ENCODE measurements at places on chromosomes 7 and 10.

GRCh38 chr10:3749600-3749999 lies 35.4 kb downstream of the KLF6 start:
- no peak for DNase-seq

DNA sequence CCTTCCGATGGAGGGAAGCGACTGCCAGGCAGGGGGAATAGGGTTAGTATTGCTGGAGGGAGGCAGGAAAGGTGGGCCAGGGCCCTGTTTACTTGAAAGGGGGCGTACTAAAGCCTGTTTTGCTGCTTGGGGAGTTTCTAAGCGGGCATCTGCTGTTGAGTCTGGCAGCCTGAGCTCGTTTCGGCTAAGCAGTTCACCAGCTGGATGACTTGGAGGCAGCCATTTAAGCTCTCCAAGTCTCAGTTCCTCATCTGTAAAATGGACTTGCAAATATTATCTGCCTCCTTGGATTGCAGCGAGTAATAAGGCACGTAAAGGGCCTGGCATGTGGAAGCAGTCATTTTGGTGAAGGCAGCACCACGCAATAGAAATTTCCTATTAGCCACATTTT lies 44.0 kb downstream of the LDB3 start:
- DNase-seq: no peak

DNA sequence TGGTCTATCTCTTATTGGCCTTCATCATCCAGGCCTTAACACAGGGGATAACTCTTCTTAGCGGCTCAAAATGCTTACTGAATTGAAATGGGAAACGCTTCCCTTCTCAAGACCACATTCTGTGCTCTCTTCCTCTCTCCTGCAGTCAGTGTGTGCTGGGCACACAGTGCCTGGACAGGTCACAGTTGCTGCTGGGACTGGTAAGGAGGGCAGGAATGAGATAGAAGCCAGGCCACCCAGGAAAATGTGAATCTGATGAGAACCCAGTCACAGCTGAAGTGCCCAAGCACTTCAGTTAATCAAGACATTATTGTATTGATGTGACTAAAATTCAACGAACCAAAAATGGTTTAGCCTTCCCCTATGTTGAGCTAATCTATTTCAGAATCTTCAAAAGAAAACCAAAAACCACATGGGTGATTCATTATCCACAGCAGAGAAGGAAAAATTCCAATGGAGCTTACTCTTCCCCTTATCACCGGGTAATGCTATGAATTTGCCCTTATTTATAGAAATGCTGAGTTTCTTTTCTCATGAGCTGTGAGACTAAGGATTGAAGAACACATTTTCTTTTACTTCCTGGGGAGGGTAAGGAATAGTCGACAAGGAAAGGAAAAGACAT lies 41.2 kb upstream of the PLPP4 start:
- DNase-seq: no peak

DNA sequence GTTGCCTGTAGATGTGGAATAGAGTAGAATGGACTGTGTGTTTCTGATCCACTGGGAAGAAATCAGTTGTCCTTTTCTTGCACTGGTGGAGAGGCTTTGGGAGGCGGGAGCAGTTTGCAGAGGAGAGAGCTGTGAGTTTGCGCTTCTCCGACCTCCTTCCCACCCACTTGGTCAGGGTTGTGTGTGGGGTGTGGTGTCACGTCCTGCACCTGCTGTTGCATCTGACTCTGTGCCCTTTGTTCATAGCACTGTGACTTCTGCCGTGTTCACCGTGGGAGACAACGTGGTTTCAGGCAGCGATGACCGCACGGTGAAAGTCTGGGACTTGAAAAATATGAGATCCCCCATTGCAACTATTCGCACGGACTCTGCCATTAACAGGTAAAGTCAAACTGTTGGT lies 67.8 kb downstream of the WDR37 start:
- DNase-seq: no peak

DNA sequence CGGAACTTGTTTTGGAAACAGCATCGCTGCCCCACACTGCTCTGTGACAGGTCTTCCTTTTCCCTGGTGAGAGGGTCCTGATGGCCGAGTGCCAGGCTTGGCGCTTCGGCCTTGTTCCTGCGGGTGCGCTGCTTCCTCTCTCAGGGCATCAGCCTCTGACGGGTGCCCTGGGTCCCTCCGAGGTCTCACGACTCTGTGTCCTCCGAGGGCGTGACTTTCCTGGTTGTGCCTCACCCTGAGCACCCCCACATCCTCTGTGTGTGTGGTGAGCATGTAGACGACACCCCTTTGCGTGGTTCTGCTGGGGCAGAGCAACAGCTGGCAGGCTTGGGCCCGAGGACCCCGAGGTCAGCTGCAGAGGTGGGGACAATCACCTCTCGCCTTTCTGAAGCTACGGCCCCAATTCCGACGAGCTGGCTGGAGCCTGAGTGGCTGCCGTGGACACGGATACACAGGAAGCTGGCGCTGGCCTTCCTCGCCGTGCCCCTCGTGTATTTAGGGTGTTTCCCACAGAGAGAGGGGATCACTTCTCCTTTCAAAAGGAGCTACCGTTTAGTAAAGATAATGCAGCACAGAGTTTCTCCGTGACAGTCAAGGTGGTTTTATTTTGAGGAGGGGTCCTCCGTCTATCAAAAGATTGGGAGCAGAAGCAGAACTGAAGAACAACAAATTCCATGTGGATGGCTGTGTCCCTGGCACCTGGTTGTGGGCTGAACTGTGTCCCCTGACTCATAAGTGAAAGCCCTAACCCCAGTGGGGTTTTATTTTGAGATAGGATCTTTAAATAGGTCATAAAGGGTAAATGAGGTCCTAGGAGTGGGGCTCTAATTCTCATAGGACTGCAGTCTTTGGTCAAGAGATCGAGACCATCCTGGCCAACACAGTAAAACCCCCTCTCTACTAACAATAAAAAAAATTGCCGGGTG lies 36.2 kb upstream of the PITRM1 start:
- DNase-seq: no peak

- no peak for DNase-seq
These were observed 2.5 kb upstream of the ZNF33A start for GRCh38 chr10:38007991-38008390.

DNA sequence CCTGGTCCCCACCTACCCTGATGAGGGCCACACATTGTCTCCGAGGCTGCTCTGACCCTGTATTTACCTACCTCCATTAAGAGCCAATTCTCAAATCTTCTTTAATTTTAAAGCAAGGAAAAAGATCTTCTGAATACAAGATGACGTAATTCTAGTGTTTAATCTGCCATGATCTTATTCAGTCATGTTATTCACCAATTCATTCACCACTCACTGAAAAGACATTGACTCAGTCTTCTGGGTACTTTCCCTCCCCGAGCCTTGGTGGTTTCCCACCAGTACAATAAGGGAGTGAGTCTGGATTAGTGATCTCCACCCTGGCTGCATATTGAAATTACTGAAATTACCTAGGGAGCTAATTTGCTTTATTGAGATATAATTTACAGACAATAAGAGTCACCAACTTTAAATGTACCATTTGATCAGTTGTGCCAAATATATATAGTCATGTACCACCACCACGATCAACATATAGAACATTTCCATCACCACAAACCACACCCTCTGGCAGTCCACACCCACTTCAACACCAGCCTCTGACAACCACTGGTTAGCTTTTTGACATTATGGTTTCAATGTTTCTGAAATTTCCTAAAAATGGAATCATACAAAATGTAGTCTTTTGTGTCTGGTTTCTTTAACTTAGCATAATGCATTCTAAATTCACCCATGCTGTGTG lies 117.5 kb upstream of the UNC5B start:
- no peak for DNase-seq

GRCh38 chr10:36182179-36182566 lies 540.1 kb upstream of the FZD8 start:
- no peak for DNase-seq

GRCh38 chr7:150425670-150426069 lies 24.8 kb upstream of the GIMAP8 start:
- no peak for DNase-seq
